GOT3 (cell line): ENCODE measurements at places on chromosomes 6 and 20.

DNA sequence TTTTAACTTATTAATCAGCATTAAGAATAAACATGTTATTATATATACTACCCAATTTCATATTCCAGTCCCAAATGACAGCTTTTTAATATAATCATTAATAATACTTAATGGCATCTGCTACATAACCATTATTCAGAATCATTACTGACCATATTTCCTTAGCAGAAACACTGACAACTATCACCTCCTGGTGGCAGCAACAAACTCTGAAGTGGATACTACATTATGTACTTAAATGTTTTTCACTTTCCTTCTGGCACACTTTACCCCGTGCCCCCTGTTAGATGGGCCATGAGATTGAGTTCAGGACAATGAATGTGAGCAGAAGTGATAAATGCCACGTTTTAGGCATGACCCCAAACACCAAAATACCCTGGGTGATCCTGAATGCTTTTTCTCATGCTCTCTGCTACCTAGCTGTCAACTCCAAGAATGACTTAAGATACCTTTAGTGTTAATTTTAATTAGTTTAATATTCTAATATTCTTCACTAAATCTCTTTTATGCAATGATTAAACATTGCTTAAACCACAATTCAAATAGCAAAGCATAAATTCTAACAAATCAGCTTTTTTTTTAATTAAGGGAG, 77.1 kb downstream of the LMBRD1 start:
- DNase-seq: no peak

GRCh38 chr6:41428996-41429421, 93.6 kb downstream of the NCR2 start:
- no peak for DNase-seq

DNA sequence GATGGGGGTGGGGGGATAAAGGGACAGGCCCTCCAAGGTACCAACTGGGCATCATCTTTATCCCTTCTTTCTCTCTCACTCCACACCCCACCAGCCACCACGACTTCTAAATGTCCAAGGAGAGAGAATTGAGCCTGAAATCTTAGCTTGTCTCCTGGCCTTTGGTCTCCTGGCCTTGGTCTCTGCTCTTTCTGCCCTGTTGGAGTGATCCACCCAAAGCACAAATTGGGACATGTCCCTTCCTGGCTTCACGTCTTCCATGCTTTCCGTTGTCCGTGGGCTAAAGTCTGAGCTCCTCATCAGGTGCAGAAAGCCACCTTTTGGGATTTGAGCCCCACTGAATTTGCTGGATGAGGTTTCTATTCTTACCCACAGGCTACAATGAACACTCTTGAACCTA, 8.4 kb downstream of the ADIG start:
- no peak for DNase-seq

DNA sequence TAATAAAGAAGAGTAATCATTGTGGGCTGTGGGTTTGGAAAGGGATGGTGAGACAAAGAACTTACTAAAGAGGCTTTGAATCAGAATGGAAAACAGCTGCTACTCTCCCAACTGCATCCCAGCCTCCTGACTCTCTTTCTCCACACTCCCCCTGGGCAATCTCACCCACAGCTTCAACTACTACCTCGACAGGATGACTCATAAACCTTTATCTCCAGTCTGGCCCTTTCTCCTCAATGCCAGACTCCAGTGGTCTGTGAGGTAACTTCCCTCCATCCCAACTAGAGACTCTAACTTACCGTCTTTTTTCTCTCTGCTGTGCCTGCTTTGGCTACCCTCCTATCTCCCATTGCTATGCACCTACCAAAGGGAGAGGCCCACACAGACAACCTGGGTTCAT, 135.3 kb upstream of the RREB1 start:
- DNase-seq: no peak

GRCh38 chr6:30121446-30122366, 8.8 kb upstream of the TRIM31 start:
- DNase-seq: no peak

DNA sequence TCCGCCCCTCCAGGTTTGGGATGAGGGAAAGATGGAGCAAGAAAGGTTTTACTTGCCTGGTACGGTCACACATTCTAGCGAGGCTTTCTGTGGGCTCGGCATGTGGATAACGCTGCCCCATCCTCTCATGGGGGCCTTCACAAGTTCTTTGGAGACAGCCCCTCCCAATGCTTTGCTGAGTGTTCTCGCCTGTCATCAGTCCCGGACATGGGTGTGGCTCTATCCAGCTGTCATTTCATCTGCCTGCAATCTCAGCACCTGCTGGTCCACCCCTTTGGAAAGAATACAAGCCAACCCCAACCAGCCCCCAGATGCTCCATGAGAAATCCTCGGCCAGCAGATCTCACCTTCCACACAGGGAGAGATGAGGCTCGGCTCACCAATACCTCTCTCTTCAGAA, 30.3 kb upstream of the MDGA1 start:
- DNase-seq: no peak

DNA sequence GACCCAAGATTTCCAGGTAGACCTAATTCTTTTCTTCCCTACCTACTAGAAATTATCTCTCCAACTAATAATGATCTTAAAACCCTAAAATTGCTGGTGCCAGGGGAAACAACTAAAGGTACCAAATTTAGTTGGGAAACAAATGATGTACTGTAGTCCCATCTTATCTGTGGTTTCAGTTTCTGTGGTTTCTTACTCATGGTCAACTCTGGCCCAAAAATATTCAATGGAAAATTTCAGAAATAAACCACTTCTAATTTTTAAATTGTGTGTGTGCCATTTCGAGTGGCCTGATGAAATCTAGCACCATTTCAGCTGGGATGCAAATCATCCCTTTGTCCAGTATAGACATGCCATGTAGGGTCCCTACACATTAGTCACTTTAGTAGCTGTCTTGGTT, 475.2 kb upstream of the EPHA7 start:
- DNase-seq: no peak

DNA sequence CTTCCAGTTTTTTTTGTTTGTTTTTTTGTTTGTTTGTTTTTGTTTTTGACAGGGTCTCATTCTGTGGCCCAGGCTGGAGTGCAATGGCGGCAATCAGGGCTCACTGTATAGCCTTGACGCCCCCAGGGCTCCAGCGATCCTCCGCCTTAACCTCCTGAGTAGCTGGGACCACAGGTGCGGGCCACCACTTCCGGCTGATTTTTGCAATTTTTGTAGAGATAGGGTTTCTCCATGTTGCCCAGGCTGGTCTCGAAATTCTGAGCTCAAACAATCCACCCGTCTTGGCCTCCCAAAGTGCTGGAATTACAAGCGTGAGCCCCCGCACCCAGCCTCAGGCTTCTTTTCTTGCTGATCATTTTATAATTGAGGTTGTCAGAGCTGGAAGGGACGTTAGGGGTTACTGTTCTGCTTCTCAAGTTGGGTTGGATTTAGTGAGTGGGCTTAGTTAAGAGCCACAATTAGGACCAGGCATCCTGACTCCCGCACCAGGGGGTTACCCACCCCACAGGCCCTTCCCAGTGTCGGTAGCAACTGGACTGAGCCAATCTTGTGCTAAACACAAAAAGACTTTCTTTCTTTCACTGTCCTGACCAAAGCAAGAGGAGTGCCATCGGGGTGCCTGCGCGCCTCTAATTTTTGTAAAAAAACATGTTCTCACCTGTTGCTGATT, 13.1 kb upstream of the ZSCAN9 start:
- no peak for DNase-seq

GRCh38 chr20:45735552-45735951, 13.4 kb downstream of the SPINT4 start:
- no peak for DNase-seq

GRCh38 chr20:25668446-25668845, 28.2 kb downstream of the ZNF337 start:
- no peak for DNase-seq

- no peak for DNase-seq
These were observed 132.6 kb downstream of the PRL start for GRCh38 chr6:22164236-22164635.
